AML-193 (cell line): ENCODE measurements at places on chromosomes 1 and 21.

GRCh38 chr1:18293291-18293690, 185.7 kb downstream of the IGSF21 start:
- DNase-seq = no peak

DNA sequence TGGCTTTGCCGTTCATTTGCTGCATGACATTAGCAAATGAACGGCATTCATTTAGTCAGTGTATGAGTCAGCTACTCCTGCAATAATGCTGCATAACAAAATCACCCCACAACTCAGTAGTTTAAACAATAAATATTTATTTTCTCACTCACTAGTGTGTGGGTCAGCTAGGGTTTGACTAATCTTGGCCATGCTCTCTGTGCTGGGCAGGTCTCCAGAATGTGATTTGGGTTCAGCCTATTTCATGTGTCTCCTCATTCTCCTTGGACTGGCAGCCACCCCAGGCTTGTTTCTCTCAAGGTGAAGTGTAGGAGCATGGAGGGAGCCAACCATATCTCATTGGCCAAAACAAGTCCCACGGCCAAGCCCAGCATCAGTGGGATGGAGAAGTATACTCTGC, 104.3 kb downstream of the LACTBL1 start:
- DNase-seq = no peak

DNA sequence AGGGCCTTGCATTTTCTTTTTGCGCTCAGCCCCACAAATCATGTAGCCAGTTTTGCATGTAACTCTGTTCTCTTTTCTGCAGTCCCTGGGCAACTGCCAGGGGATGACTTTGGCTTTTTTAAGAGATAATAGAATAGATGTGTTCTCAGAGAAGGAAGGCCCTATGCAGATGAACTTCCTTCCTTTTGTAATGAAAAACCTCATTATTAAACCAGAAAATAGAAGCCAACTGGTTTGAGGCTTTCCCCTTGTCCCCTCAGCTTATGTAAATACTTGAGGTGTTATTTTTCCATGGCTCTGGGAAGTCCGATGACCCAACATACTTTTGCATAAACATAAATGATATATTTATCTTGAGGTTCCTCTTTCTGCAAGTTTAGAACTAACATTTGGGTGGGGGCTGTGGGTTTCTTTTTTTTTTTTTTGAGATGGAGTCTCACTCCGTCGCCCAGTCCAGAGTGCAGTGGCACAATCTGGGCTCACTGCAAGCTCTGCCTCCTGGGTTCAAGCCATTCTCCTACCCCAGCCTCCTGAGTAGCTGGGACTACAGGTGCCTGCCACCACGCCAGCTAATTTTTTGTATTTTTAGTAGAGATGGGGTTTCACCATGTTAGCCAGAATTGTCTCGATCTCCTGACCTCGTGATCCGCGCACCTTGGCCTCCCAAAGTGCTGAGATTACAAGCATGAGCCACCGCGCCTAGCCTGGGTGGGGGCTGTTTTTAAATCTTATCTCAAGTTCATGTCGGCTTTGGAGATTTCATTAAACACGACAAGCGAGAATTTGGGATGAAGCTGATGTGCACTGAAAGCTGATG, 14.4 kb upstream of the FCRL5 start:
- DNase-seq = peak; percentile 40

DNA sequence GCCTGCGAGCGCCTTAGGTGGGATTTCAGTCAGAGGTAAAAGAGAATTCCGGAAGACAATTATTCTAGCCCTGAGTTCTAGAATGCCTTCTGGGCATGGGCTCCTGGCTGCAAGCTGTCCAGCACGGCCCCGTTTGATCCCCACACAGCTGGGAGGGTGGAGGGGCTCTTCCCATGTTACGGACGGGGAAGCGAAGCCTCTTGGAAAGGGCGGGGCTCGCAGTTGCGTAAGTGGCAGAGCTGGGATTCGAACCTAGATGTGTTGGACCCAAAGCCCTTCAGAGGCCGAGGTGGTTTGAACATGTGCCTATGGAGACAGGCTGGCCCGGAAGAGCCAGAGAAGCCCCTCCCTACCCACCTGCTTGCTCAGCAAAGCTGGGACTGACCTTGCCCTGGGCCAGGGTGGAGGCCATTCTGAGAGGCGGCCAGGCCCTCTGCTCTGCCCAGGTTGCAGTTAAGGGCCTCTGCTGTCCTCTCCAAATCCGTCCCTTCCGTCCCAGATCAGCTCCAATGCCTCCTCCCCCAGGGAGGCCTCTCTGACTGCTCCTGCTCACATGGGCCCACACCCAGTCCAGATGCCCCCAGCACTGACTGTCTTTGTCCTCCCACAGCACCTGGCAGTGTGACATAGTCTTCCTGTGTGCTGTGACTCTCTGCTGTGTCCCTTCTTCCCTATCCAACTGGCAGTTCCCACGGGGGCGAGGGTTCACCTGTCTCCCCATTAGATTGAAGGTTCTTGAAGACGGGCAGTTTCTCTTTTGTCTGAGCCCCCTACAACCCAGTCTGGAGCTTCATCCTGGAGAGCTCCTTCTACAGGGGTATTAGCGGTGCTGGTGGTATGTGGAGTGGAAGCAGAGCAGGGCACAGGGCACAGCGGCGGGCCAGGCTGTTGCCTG, 1.2 kb upstream of the HSPB7 start:
- DNase-seq = no peak

GRCh38 chr1:153568367-153569099, 2.9 kb upstream of the S100A2 start:
- peak; percentile 56 for DNase-seq

DNA sequence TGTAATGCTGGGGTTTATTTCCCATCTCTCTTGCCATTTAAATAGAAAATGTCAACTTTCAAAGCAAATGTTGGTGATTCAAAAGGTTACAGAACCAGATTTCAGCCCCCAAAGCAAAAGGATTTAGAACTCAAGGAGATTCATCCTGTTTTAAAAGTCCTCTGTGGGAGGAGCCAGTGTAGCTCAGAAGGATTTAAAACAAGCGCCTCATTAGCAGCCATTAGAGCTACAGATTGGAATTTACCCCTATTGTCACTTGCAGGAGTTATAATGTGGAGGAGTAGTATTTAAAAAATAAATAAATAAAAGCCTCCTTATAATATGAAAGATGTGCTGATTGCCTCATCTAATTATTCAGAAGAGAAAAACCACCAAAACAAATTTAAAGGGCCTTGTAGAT, 107.8 kb downstream of the LAMC2 start:
- no peak for DNase-seq
